Endodermal cell (in vitro differentiated cells): ENCODE measurements at places on chromosomes 6 and 20. TPM values are rescaled to one million over a fixed set of nuclear protein-coding genes. Genes with fewer than 3 reads are reported as not detected.

CLPSL1 gene
- total RNA-seq = not detected in 3 replicates

ORC3 gene
- total RNA-seq = 48.3 and 48.7 TPM in 2 replicates

PERP gene
- total RNA-seq = 116 and 120 TPM in 2 replicates

DNA sequence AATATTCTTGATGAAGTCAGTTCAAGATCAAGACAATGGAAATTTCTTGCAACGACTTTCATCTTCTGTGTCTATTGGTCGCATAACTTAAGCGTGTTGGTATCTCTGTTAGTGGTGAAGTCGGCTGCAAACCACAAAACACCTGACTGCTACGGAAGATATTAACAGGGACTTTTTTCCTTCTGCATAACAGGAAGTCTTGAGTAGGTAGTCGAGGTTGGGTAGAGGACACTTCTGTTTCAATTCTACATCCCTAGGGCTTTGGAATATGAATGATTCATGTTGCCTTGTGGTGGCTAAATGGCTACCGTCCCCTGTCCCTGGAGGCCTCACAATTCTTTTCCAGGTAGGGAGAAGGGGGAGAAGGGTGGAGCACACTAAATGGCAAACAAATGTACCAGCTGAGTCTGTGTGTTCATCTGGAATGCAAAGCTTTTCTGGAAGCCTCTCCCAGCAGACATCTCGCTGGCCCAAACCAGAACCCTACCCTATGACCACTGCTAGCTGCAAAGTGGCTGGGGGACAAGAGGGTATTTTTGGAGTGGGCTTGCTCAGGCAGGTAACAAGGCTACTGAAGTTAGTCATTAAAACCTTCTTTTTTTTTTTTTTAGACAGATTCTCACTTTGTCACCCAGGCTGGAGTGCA, 34.6 kb upstream of the NKX2-2 start:
- no peak for DNase-seq

DNA sequence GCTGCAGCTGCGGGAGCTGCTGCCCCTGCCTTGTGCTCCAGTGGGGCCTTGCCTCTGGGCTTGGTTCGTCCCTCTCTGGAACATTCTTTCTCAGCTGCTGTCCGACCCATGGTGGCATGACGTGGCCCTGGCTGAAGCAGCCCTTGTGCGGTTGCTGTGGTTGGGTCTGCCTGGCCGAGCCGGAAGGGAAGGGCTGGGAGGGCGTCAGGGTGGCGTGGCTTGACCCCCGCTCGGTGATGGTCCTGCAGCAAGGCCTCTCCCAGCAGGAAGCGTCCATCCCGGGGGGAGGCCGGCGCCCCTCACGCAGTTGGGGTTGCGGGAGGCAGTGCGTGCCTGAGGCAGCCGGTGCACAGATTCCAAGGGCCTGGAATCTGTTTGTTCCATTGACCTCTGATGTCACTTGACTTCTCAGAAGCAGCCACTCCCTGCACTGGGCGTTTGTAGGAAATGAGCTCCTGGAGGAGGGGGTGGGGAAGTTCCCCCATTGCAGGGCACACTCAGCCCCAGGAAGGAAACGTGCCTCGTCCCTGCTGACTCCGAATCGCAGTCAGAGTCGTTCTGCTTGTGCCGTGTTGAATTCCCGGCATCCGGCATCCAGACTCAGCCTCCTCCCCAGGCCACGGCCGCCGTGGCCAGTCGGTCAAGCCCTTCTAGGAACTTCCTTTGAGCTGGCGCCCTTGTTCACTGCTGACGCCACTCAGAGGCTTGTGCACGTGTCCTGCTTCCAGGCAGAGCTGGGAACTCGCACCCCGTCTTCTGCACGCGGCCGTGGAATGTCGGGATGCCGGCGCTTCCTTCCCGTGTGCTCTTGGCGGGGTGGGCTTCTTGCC, 9.7 kb upstream of the TNFRSF6B start:
- no peak for DNase-seq

DNA sequence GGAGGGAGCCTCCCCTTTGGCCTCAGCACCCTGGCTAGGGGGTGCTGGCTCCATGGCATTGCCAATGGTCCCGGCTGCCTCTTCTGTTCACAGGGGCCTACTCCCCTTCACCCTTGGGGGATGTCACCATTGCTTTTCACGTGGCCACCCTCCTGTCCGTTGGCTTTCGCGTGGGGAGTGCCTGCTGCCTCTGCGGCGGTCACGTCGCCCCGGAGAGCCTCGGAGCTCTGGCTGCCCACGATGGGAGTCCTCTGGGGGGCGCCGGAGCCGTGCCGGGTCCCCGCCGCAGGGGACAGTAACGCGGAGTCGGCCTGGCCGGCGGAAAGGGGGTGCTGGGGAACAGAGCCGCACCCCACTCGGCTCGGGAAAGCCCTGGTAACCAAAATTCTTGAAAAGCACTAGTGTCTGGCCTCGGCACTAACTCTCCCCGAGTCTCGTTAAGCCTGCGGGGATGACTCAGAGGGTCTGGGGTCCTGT, 661 bp upstream of the HEBP2 start:
- peak; percentile 74 for DNase-seq
